NCI-H524 treated with DMSO at 0.1 percent for 48 hours (cell line): ENCODE measurements at places on chromosomes 5 and 9.

DNA sequence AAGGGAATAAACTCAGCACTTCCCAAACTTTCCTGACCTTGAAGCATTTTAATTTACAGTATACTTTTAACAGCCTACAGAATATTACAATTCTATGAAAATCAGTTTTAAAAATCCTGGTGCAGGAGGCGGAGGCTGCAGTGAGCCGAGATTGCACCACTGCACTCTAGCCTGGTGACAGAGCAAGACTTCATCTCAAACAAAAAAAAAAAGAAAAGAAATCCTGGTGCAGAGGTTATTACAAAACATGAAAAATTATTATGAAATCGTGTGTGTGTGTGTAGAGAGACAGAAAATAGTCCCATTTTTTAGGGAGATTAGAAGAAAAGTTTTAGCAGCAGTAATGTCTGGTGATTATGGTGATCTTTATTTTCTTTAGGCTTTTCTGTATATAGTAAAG is 26.9 kb downstream of the GOLPH3 start:
- DNase-seq, result no peak

DNA sequence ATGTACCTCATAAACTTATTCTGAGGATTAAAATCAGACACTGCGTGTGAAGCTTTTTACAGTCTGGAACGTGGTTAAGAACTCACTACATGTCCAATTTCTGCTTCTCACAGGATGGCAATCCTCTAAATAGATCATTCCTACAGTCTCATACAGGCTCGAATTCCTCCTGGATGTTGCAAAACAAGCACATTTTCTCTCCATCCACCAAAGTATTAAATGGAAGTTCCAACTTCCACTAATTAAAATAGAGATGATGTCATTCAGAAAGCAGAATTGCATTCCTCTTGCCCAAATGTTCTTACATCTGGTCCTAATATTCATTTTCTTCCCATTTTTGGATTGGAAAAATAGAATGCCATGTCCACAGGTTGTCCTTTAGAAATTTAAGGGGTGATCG is 145.5 kb upstream of the PCA3 start:
- DNase-seq, result no peak

GRCh38 chr9:122996586-122996985 is 36.9 kb upstream of the GPR21 start:
- no peak for DNase-seq

DNA sequence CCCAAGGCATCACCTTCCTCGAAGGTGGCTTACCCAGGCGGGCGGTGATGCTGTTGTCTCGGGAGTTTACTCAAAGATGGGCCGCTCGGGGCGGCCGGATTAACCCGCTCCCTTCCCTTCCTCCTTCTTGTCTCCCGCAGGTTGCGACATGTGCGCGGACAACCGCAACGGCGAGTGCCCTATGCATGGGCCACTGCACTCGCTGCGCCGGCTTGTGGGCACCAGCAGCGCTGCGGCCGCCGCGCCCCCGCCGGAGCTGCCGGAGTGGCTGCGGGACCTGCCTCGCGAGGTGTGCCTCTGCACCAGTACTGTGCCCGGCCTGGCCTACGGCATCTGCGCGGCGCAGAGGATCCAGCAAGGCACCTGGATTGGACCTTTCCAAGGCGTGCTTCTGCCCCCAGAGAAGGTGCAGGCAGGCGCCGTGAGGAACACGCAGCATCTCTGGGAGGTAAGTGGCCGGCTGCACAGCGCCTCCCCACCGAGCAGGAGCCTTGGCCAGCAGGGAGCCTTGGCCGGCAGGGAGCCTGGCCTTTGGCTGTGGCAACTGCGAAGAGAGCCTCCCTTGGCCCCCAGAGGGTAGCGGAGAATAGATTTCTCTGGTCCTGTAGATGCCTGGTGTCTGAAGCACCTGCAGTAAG is 10.6 kb downstream of the PRDM6 start:
- DNase-seq, result no peak

DNA sequence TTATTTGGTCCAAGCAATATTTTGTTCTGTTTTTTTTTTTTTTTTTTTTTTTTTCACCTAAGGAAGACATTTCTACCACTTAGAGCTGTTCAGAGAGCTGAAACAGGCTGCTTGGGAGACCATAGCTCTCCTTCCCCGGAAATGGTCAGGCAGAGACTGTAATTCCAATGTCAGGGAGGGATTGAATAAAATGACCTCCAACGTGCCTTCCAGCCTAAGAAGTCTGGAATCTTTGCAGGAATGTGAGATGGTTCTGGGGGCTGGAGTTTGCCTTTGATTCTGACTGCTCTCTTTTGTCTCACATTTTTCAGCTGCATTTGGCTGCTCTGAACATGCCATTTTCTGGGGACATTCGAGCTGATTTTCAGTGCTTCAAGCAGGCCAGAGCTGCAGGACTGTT is 38.3 kb upstream of the TGFBR1 start:
- DNase-seq, result no peak

DNA sequence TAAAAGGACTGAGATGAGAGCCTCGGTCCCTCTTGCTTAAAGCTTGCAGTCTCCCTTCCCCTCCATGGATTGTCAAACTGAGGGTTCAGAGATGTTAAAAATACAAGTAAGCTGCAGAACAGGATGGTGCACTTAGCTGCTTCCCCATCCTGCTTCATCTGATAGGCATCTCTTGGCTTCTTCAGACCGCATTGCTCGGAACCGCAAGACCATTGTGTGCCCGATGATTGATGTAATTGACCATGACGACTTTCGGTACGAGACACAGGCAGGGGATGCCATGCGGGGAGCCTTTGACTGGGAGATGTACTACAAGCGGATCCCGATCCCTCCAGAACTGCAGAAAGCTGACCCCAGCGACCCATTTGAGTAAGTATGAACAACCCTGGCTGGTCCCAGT is 65.5 kb upstream of the SAP30L start:
- no peak for DNase-seq

DNA sequence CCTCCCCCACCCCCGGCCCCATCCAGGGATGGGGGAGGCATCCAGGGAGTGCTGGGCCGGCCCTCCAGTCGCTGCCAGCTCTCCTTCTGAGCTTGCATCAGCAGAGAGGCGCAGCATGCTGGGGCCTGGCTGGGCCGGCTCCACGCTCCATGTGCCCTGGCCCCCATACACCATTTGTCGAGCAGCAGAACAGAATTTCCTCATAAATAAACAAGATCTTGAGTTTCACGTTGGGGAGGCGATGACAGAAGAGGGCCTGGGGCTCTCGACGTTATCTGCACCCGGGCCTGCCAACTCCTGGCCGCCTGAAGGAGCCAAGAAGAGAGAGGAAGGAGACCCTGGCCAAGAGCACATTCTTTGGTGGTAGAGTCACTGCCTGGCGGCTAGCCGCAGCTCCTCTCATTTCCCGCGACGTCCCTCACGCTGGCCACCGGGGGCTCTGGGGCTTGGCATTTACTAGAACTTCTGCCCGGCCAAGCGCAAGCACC is 177.0 kb downstream of the FGF18 start:
- DNase-seq, result no peak

GRCh38 chr5:126647071-126647470 is 46.3 kb downstream of the PHAX start:
- DNase-seq, result no peak

GRCh38 chr5:178580271-178580955 is 9.8 kb downstream of the COL23A1 start:
- no peak for DNase-seq

- DNase-seq, result no peak
Measured at GRCh38 chr9:86546712-86547111, 192.5 kb upstream of the TUT7 start.

GRCh38 chr5:126195410-126196100 is 227.7 kb upstream of the GRAMD2B start:
- DNase-seq, result no peak

DNA sequence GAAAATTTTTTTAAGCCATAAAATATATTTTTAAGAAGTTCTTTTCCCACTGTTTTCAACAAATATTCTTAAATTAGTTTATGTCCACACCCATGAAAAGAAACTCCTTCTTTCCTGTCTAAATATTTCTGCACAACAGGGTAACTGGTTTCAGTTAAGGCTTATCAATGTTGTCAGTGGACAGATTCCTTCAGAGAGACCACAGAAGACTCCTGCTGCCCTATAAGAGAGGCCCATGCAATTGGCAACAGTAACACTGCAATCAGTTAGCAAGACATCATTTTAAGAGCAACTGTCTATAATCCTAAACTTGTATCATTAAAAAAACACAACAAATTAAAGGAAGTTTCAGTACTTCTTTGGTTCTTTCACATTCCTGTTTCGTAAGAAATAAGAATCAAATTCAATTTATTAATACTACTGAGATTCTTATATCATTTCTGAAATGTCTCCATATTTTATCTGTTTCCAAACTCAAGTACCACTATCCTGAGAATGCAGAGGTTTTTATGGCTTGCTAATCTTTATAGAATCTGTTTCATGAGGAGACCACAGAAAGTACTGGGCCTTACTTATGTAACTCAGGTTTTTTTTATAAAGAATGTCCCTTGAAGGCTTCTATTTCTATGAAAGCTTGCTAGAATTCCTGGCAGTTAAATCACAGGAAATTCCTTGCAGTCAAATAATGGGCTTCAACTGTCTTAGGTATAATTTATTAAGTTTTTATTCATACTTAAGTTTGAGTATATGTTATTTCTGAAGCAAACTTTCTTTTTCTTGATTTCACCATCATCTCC is 240.2 kb downstream of the RFX3 start:
- no peak for DNase-seq

DNA sequence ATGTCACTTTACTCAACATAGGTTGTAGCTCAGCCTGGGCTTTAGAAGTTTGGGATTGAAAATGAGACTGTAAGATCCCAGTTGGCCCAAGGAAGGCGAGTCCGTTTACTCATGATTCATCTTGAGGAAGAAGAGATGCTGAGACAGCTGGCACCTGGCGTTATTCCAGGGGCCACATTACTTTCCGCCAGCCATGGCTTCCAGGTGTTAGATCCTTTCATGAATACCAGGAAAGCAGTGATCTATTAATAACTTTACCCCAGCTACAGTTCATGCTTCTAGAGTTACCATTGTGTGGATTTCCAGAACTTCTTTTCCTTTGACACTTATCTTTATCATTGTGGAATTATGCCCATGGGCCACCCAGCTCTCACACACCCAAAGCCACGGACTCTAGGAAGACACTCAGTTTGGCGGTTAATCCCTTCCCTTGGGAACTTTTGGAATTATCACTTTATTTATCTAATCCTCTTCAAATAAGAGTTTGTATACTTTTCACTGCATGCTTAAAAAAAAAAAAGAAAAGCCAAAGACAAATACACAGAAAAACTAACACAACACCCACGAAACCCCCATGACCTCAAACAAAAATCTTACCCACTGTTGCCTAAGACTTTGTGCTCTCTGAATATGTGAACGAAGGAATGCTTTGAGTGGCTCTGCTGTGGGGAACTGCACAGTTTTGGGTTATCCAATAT is 26.9 kb downstream of the RAI14 start:
- DNase-seq, result peak; percentile 66
